Kasumi-1 (cell line): ENCODE measurements at places on chromosomes 5 and 9.

DNA sequence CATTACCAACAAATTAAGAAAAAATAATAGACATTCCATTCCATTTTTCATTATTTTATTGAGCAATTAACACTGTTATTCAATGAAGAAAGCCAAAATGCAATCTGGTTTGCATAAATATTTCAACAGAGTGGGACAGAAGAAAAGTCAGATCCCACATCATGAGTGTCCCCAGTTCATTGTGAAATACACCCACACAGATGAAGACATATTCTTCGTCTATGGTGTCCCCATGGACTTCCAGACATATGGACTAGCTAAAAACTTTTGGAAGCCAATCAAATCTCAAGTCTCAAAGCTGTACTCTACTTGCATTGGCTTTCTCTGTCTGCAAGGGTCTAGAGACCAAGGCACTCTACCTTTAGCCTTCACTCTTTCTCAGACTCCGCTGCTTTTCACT lies 194.3 kb downstream of the SEMA5A start:
- no peak for DNase-seq

- no peak for DNase-seq
Measured at GRCh38 chr5:144017631-144018030, 152.8 kb downstream of the YIPF5 start.

DNA sequence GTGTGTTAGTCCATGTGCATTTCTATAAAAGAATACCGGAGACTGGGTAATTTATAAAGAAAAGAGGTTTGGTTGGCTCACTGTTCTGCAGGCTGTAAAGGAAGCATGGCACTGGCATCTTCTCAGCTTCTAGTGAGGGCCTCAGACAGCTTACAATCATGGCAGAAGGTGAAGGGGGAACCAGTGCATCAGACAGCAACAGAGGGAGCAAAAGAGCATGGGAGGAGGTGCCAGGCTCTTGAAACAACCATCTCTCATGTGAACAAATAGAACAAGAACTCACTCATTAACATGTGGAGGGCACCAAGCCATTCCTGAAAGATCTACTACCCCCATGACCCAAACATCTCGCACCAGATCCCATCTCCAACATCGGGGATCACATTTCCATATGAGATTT lies 89.2 kb upstream of the IL33 start:
- DNase-seq: no peak

- no peak for DNase-seq
Measured at GRCh38 chr9:82554381-82554780, 508.6 kb downstream of the RASEF start.
